WTC11 (cell line): ENCODE measurements at places on chromosomes 2 and 18. TPM values are rescaled to one million over a fixed set of nuclear protein-coding genes. Genes with fewer than 3 reads are reported as not detected.

The MRO gene
- total RNA-seq = 0.71 to 2.1 TPM (median 1.1 TPM) in 3 replicates

The ANKRD30B gene
- total RNA-seq = not detected in 3 replicates

The CHST10 gene
- 19.9 to 24.4 TPM (median 21.6 TPM) in 3 replicates for total RNA-seq

The ANKRD36B gene
- 9.1 to 10.4 TPM (median 9.9 TPM) in 3 replicates for total RNA-seq

The C2orf72 gene
- 1.3 to 2.8 TPM (median 1.7 TPM) in 3 replicates for total RNA-seq

The NT5DC4 gene
- not detected in 3 replicates for total RNA-seq

The DPP4 gene
- total RNA-seq = 2.7 to 3.6 TPM (median 2.7 TPM) in 3 replicates

The SERPINB8 gene
- total RNA-seq = 0.46 to 0.73 TPM (median 0.57 TPM) in 3 replicates

GRCh38 chr2:168685600-168686451 is 116.6 kb upstream of the NOSTRIN start:
- no peak overlapping the region for H3K27ac ChIP-seq
- no peak for DNase-seq
- H3K36me3 ChIP-seq = no peaks in the 10 kb centered on the region
- no peak overlapping the region for H3K4me3 ChIP-seq

GRCh38 chr2:129748653-129749052 is 230.8 kb upstream of the RAB6C start:
- H3K4me1 ChIP-seq = peaks cover 19% of the 10 kb centered on the region
- no peak for DNase-seq
- no peak overlapping the region; the same call in 1 of the 2 replicates for H3K27ac ChIP-seq

GRCh38 chr2:12120281-12121150 is 374.1 kb downstream of the LPIN1 start:
- H3K36me3 ChIP-seq = no peaks in the 10 kb centered on the region
- no peaks in the 10 kb centered on the region; the same call in 1 of the 2 replicates for H3K27me3 ChIP-seq
- H3K4me3 ChIP-seq = no peak overlapping the region
- DNase-seq = no peak
- no peak overlapping the region for H3K27ac ChIP-seq
- peaks cover 8% of the 10 kb centered on the region for H3K4me1 ChIP-seq

- peaks cover 66% of the 10 kb centered on the region for H3K4me1 ChIP-seq
- no peaks in the 10 kb centered on the region for H3K36me3 ChIP-seq
- H3K27me3 ChIP-seq = no peaks in the 10 kb centered on the region
- H3K27ac ChIP-seq = peak overlapping the region; percentile 2
- DNase-seq = no peak
These were observed 37.1 kb downstream of the ACSL3 start for GRCh38 chr2:222897898-222898297.

GRCh38 chr18:7662866-7663265 is 95.8 kb downstream of the PTPRM start:
- DNase-seq = no peak
- H3K27ac ChIP-seq = no peak overlapping the region
- H3K27me3 ChIP-seq = no peaks in the 10 kb centered on the region
- H3K36me3 ChIP-seq = no peaks in the 10 kb centered on the region
- H3K4me1 ChIP-seq = peaks cover 30% of the 10 kb centered on the region
- H3K4me3 ChIP-seq = no peak overlapping the region

GRCh38 chr2:179954026-179954425 is 53.1 kb downstream of the CWC22 start:
- H3K4me1 ChIP-seq = no peaks in the 10 kb centered on the region
- peaks cover 40% of the 10 kb centered on the region for H3K36me3 ChIP-seq
- no peak for DNase-seq
- H3K4me3 ChIP-seq = no peak overlapping the region
- H3K27ac ChIP-seq = no peak overlapping the region
- H3K27me3 ChIP-seq = no peaks in the 10 kb centered on the region

- H3K4me3 ChIP-seq = no peak overlapping the region
- H3K27ac ChIP-seq = no peak overlapping the region
- peaks cover 38% of the 10 kb centered on the region for H3K4me1 ChIP-seq
These were observed 131.5 kb downstream of the NCK2 start for GRCh38 chr2:105876191-105876590.

- DNase-seq = no peak
- no peaks in the 10 kb centered on the region for H3K4me1 ChIP-seq
- H3K27me3 ChIP-seq = no peaks in the 10 kb centered on the region
- peaks cover 19% of the 10 kb centered on the region for H3K36me3 ChIP-seq
These were observed 533.7 kb upstream of the TNP1 start for GRCh38 chr2:217393585-217394032.

- DNase-seq = no peak
- no peaks in the 10 kb centered on the region for H3K27me3 ChIP-seq
- H3K36me3 ChIP-seq = no peaks in the 10 kb centered on the region
- no peak overlapping the region for H3K4me3 ChIP-seq
- H3K4me1 ChIP-seq = peaks cover 63% of the 10 kb centered on the region
- no peak overlapping the region for H3K27ac ChIP-seq
These were observed 297.5 kb downstream of the PIEZO2 start for GRCh38 chr18:10851824-10852319.

DNA sequence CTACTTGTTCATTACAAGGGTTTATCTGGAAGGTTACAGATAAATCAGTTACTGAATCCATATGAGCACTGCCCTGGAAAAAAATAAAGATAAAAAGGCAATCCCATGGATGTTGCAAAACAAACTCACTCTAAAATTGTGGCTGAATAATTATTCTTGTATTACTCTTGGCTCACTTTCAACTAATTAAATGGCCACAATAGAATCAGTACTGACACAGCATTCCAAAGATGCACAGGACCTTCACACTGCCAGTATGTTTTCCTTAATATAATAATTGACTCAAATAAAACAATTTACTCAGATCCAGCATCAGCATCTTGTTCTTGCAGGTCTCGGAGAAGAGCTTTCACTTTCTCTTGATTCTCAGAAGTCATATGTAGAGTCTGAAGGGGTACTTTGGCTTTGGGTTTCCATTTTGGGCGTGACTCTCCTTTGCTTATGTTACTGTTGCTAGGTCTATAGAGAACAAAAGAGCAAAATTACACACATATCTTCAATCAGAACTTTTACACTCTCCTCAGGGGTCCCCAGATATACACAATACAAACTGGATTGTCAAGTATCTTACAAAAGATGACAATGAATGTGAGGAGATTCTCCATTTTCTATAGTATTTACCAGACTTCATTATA is 12.6 kb downstream of the DHX57 start:
- H3K4me3 ChIP-seq = no peak overlapping the region
- H3K36me3 ChIP-seq = peaks cover 36% of the 10 kb centered on the region
- H3K27ac ChIP-seq = no peak overlapping the region; the same call in 1 of the 2 replicates

- no peak for DNase-seq
- peaks cover 6% of the 10 kb centered on the region for H3K4me1 ChIP-seq
- H3K27me3 ChIP-seq = no peaks in the 10 kb centered on the region
- H3K4me3 ChIP-seq = no peak overlapping the region
- no peaks in the 10 kb centered on the region for H3K36me3 ChIP-seq
- H3K27ac ChIP-seq = no peak overlapping the region
These were observed 151.1 kb downstream of the PRKCE start for GRCh38 chr2:45802499-45803138.

DNA sequence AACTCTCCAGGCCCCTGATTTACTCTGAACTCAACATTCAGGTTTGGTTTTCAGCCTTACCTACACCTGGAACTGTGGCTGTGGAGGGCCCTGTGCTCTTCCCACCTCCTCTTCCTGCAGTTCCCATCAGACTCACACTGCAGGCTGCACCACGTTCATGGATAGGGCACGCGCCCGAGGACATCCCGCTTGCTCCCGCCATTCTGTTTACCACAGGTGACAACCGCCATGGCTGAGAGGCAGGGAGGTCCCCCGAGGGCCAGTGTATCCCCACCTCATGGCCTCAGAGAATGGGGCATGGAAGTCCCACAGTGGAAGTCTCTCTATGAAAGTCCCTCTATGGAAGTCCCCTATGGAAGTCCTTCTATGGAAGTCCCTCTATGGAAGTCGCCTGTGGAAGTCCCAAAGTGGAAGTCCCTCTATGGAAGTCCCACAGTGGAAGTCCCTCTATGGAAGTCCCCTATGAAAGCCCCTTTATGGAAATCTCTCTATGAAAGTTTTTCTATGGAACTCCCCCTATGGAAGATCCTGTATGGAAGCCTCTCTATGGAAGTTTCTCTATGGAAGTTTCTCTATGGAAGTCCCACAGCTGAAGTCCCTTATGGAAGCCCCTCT is 358.4 kb upstream of the SALL3 start:
- DNase-seq = no peak
- H3K27me3 ChIP-seq = peaks cover 3% of the 10 kb centered on the region; the same call in 1 of the 2 replicates
- H3K27ac ChIP-seq = no peak overlapping the region
- H3K4me3 ChIP-seq = no peak overlapping the region
